ENCODE measurements at places on chromosomes 5 and 9.
A peak's percentile ranks its signal among the peaks of the same experiment; 100 is the strongest.

GRCh38 chr9:93958121-93958818 is 3.1 kb upstream of the BARX1 start:
- DNase-seq: peak; percentile 45

DNA sequence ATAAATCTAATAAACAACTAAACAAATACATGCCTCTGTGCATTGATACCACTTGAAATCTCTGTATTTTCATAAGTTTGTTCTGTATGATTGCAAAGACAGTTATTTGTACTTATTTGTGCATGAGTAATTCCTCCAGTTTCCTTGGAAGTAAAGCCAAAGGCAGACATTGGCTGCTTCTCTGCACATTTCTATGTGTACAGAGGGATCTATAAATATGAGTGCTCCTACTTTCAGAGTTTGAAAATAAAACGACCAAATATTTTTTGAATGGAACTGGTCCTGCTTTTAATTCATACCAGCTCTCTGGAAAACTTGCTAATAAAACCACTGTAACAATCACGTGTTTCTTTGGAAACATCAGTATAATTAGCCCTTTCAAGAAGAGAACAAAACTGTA is 306.5 kb downstream of the MAN2A1 start:
- no peak for DNase-seq

GRCh38 chr5:84550222-84550621 is 165.5 kb upstream of the EDIL3 start:
- no peak for DNase-seq

DNA sequence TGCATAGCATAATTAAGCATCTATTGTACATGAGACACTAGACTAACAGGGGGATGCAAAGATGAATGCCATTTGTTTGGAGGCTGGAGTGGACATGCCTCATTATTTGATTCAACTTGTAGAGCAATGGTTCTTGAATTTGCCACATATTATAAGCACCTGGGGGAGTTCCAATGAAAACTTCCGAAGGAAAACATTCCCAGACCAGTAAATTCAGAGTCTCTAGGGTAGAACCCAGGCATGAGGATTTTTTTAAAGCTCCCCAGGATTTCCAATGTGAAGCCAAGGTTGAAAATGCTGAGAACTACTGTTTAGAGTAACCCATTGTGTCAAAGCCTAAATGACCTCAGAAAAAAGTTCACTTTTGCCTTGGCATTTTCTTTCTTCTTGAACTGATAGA is 93.9 kb upstream of the ITGA1 start:
- no peak for DNase-seq

DNA sequence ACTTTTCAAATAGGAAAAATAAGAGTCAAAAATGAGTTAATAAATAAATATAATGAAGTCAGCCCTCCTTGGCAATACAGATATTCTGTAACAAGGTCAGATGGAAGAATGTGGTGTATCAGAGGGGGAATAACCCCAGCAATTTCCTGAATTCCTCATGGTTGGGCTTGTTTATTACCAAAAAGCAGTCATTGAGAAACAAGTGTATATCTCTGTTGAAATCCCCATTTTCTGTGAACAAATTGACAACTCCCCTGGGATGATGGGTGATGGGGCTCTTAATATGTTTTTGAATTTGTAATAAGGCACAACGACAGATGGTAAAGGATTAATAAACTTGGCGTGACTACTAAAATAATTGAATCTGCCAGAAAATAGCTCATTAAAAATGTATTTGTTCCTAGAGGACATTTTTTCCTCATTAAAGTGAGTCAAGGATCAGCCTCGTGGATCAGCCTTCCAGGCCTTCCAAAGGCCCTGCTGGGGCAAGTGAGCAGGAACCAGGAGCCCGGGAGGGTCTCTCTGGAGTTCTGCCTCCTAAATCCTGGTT is 34.2 kb downstream of the THBS4 start:
- no peak for DNase-seq

- DNase-seq: no peak
Measured at GRCh38 chr9:81497091-81497490, 192.3 kb downstream of the TLE1 start.

- peak; percentile 62 for DNase-seq
Measured at GRCh38 chr9:130268521-130269211, 3.1 kb downstream of the HMCN2 start.

- DNase-seq: no peak
Measured at GRCh38 chr5:172685091-172685490, 44.0 kb downstream of the NEURL1B start.

DNA sequence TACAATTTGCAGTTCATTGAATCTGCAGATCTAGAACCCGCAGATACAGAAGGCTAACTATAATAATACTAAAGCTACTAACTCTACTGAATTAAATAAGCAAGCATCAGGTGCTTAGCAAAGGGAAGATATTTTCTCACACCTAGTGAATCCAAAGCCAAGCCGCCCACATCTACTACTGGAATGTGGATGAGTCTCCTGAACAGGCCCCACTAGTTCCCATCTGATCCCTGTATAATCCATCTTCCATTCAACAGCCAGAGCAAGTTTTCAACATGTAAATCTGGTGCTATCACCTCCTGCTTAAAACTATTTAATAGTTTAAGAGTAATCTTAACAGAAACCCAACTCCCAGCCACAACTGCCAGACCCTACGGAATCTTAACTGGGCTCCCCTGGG is 18.9 kb downstream of the ARL15 start:
- DNase-seq: no peak

- DNase-seq: no peak
Measured at GRCh38 chr9:7094576-7094975, 336.8 kb downstream of the KDM4C start.

- no peak for DNase-seq
Measured at GRCh38 chr5:61280761-61281427, 51.2 kb upstream of the ZSWIM6 start.

DNA sequence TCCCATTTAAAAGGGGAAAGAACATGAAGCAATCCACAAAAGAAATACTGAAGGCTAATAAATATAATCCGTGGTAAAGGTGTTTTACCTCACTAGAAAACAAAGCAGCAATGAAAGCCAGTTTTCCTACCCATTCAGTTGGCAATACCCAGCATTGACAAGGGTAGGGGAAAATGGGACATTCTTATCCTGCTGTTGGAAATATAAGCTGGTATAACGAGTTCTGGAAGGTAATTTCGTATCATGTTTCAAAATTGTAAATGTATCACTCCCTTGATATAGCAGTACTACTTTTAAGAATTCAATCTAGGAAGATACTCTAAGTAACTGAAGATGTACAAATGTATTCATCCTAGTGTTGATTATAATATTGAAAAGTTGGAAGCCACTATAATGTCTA is 22.9 kb upstream of the RALGPS1 start:
- no peak for DNase-seq

DNA sequence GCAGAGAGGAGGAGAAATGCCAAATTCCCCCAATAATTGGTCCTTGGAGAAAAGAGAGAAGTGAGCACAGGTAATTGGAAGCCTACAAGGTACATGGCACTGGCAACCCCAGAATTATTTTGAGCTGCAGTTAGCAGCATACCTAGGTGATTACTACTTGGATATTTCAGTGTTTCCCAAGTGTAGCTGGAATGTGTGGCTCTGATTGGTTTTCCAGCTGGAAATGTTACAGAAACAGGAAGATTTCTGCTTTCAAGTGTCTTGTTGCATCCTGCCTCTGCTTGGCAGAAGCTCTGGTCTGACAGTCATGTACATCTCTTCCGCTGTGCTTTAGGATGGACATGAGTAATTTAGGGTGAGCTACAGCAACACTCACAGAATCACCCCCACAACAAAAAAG is 262.1 kb downstream of the ENC1 start:
- no peak for DNase-seq

- no peak for DNase-seq
Measured at GRCh38 chr9:130179331-130179907, 7.2 kb downstream of the NCS1 start.

Measured in suppressor macrophage (primary cell).